ENCODE measurements at places on chromosomes 16 and 17. TPM values are rescaled to one million over a fixed set of nuclear protein-coding genes. Genes with fewer than 3 reads are reported as not detected.

GRCh38 chr16:1290860-1291575 is 18.4 kb upstream of the UBE2I start:
- peak; percentile 30 for DNase-seq

Gene G6PC1
- total RNA-seq = not detected

Gene TP53TG3F
- not detected for total RNA-seq

DNA sequence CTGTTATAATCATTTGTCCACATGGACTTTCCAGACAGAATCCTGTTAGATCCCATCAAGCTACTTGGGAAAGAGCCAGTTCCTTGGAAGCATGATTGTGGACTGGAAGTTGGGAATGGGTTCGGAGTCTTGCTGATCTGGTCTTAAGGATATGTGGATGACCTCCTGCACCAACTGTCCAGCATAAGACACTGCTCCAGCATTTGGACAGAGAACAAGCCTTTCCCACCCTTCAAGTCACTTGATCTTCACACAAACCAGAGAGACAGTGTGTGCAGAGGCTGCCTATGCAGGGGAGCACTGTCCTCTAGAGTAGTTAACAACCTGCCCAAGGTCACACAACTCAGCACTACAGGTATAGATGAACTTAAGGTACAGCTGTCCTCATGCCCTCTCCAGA is 5.8 kb upstream of the MT1B start:
- DNase-seq = no peak

Gene CHD9NB
- under 0.01 TPM for total RNA-seq

- DNase-seq = no peak
These were observed 21.3 kb upstream of the BAIAP2 start for GRCh38 chr17:81013642-81014041.

DNA sequence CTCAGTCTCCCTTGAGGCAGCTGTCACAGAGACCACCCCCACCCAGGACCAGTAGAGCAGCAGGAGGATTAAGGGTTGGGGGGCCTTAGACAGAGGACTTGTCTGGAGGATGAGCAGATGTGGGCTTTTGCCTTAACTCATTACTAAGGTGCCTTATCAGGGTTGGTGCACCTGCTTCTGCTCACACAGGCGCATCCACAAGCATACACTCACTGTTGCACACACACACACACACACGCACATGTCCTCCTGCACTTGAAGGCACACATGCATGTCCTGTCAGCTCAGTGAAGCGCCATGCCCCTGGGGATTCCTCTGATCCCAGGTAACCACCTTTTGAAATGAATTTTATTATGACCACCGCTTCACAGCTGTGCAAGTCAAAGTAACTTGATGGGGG is 1.2 kb downstream of the GFAP start:
- no peak for DNase-seq
